ENCODE measurements at places on chromosomes 6 and 20.

DNA sequence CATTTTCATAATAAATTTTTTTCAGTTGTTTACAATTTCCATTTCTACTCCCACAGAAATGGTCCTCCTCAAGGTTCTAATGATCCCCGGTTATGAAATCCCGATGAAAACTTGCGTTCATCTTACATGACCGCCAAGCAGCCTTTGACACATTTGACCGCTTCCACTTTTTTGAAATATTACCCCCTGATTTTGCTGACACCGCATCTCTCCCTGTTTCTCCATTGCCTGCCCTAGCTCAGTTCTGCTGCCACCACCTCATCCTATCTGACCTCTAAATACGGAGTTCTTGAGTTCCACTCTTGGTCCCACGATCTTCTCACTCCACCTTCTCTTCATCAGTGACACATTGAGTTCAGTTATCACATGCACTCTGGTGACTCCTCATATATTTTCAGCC, 74.1 kb downstream of the SLC35B3 start:
- DNase-seq: no peak

GRCh38 chr6:37033819-37034795, 28.7 kb downstream of the FGD2 start:
- DNase-seq: no peak

GRCh38 chr6:48664826-48665225, 553.8 kb upstream of the PTCHD4 start:
- DNase-seq: no peak

DNA sequence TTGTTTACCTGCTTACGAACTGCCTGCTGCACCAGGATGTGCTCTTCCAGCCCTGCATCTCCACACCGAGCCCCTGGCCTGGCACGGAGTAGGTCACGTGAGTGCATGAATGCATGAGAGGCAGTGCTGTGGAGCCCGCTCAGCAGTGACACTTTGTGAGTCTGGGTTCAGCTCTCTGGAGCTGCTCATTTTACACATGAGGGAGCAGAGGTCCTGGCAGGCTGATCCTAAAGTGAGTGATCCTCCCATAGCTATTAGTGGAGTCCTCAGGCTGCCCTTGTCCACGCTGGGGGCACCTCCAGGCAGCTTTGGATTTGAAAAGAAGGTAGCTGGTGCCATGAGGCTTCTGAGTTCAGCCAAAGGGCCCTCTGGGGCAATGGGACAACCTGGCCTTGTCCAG, 64.2 kb downstream of the EDN3 start:
- DNase-seq: no peak

DNA sequence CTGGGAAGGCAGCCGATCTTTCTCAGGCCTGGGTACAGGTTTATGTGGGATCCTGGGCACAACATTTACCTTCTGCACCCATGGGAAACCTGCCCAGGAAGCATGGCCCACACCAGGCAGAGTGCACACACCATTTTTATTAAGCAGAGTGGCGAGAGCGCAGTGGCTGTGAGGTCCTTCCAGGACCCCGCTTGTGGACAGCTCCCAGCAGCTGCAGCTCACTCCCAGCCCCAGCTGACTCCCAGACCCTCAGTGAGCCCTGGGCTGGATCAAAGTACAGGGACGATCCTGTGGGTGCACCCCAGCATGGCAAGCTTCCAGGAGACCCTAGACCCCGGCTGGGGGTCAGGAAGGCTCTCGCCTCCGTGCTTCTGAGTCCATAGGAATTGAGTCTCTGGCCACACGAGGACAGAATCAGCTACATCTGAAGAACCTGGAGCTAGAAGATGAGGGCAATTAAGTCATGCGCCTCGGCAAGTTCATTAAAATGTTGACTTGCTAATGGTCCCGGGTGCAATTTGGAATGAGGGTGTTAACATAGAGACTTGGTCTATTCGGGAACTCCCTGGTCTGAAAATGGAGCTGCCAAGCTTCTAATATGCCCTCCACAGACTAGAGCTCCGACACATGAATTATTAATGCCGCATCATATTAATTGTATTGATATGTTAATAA, 65.4 kb upstream of the SLCO4A1 start:
- no peak for DNase-seq

- DNase-seq: no peak
Observed at GRCh38 chr20:36149469-36149868, 5.1 kb upstream of the EPB41L1 start.

- DNase-seq: no peak
Observed at GRCh38 chr6:4314201-4314707, 178.9 kb upstream of the ECI2 start.

GRCh38 chr6:43788301-43788700, 18.3 kb downstream of the VEGFA start:
- DNase-seq: no peak

DNA sequence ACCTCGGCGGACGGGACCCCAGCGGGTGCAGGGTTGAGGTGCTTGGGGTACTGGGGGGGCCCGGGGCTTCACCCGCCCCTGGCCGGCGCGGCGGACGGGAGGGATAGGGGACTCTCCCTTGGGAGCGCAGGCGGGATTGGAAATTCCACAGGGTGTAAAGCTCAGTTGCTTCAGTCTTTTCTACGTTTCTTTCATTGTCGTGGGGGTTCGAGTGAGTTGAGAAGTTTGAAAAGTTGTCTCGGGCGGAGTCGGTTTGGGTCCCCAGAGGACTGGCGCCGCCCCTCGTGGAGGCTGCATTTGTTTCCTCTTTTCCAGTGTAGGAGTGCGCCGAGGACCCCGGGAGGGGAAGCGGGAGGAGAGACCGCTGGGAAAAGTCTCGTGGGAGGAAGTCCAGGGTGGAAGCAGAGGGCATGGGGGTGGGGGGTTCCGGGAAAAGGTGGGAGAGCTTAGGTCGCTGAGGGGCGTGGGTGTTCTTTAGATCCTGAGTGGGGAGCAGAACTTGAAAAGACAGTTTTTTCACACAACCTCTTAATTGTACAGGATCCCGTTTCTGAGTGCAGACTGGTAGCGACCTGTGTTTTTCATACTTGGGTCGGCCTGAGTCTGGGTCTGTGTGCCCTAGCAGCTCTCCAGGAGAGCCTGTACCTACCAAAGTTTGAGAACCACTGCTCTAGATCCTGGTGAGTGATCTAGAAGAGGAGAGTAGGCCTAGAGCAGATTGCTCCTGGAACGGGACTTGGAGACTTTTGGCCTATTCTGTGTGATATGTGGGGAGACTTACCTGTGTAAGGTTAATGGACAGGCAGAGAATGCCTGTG, 495 bp downstream of the FAM83B start:
- no peak for DNase-seq

DNA sequence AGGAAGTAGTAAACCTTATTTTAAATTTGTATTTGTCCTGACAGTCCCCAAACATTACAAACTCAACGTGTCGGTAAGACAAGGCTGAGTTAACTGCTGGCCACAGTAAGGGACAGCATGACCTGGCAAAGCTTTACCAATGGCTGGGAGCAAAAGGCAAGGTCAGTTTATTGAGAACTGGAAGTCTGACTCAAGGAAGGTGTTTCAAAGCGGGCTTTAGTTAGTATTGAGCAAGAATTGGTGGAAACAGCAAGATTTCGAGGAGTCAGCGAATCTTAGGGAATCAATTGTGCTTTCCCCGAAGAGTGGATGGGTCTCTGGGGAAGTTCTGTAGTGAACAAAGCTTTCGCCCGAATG, 885 bp upstream of the GZF1 start:
- no peak for DNase-seq

- no peak for DNase-seq
Observed at GRCh38 chr6:148492654-148493290, 150.1 kb downstream of the SASH1 start.

DNA sequence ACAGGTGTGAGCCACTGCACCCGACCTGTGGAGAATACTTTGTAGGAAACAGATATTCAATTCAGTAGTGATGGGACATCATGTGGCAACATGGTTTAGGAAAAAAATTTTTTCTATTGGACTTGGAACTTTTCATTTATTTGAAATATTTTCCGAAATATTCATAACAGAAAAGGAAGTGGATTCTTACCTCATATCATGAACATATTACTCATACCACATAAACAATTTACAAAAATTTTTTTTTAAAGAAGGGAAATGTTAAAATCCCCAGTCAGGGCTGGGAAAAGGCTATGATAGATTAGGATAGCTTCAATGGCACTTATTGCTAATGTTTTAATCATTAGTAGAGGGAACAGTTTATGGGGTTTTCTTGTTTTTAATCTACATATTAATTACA, 6.8 kb upstream of the ALDH8A1 start:
- DNase-seq: no peak
